ENCODE measurements at places on chromosomes 7 and 10.

DNA sequence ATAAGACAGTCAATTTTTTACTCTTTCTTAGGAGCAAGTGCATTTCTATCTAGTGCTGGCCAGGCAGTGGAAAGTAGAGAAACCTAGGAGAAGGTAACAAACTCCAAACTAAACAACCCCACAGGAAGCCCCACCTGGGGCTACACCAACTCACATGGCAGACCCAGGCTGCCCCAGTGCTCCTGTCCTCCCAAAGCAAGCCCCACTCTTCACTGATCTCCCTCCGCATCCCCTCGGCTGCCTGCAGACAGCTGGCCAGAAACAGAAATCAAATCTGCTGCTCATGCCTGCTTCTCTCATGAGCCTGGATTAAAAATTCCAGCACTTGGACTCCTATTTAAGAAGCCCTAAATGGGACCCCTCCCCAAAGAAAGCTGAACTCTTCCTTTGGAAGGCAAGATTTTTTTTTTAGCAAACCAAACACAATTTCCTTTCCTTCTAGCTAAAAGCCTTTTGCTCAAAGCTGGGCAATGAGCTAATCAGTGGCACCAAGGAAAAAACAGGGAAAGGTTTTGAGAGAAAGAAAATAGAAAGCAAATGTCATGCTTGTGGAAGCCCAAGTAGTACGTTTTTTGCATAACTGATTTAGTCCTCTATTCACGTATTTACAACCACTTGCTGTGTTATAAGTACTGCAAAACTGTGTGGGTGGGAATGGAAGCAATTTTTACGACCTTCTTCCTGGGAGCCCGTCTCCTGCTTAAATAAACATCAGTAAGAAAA is 10.8 kb downstream of the PDE1C start:
- no peak for DNase-seq

DNA sequence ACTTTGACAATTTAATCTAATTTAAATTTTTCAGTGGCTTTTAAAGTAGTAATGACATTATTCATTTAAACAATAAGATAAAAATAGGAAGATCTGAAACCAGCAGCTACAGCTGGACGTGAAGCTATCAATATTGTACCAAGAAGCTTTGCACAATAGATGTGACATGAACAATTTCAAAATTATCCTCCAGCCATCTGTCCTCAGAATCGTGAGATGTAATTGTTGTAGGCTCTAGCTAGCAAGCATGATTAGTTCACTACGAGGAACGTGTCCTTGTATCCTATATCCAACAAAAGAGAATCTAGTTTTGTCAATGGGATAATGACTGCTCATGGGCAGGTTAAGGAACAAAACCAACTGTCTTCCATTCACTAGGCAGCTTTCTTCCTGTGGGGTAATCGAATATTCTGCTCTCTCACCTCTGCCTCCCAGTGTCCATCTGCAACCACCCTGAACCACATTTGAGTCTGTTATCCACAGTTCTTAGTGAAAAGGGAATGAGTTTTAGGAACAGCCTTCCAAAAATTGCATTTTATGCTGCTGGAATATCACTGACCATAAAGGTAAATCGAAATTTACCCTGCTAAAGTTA is 247.3 kb downstream of the PARD3 start:
- DNase-seq: no peak

- no peak for DNase-seq
Observed at GRCh38 chr7:46291601-46292150, 370.6 kb upstream of the IGFBP3 start.

DNA sequence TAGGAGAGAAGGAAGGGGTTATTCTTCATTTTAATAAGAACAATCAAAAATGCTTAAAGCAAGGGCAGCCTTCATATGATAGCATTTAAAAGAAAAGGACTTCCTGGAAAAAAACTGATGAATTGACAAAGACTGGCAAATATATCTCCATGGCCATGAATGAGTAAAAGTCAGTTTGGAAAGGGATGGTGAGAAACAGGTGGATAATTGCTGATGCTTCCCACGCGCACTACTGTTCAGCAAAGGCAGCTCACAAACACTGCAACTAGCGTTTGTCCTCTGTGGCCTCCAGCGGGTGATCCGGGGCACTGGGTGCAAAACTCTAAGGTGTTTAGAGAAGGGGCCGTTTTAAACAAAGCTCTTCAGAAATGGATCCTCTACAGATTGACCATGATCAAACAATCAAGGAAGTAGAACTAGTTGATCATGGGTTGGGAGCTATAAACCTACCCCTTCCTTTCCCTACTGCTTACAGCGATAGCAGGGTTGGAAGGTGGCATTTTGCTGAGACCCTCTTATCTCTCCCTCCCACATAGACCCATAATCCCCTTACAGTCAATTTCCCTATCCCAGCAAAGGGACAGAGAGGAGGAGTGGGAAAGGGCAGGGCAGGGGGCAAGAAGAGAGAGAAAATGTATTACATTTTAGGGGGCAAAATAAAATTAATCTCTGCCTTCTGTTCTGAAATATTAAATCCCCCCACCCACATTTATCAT is 53.8 kb downstream of the SMURF1 start:
- no peak for DNase-seq

DNA sequence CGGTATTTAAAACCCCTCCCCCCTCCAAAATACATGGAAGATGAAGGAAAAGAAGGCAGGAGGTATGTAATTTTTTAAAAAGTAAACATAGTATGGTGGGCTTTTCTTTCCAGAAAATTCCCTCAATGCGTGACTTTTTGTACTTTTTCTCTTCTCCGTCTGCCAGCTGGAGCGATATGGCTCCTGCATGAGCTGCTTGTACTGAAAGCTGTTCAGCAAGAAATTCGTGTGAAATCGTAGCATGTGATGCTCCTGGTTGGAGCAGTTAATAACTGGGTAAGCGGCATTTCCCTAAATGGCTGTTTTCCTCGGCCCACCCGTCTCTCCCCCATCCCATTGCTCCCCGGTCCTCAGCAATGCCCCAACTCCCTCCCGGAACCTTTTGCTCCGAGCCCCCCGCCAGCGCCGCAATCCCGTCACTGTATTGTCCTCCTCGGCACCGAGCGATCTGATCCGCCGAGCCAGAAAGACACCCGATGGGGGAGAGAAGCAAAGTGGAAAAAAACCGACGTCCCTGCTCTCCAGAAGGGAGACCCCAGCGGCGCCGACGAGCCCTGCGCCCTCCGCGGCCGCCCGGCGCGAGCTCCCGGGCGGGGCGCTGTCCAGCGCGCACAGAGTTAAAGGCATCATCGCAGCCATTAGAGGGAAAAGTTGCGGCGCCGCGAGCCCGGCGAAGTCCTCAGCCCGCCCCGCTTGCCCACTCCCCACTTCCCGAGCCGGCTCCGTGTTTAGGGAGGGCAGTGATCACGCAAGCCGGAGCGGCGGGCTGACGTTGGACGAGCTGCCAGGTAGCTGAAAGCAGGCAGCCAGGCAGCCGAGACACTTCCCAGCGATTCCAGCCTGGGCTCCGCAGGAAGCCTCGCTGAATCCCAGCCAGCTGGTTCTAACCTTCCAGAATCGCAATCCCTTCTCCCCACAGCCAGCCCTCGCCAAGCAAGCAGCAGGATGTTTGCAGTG is at the start of gene VSTM2A:
Gene VSTM2A (plus strand): TSS at position 707 of the 957 bp plus-strand sequence. CDS start 356 bp downstream, outside the sequence.
- DNase-seq: no peak

DNA sequence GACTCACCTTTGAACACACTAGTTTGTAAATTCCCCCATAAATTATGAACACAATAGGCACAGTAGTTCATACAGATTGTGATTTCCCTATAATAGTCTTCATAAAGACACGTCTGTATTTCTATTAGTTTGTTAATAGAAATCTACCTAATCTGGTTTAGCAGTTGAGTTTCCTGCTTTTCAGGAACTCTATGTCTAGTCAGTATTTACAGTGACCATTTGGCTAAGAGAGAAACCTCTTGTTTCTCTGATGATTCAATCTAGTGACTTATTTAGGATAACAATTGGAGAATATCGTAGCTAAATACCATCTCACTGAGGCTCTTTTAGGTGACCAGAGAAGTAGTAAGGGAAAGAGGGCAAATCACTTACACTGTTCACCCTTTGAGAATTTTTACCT is 5.9 kb upstream of the HERPUD2 start:
- no peak for DNase-seq

DNA sequence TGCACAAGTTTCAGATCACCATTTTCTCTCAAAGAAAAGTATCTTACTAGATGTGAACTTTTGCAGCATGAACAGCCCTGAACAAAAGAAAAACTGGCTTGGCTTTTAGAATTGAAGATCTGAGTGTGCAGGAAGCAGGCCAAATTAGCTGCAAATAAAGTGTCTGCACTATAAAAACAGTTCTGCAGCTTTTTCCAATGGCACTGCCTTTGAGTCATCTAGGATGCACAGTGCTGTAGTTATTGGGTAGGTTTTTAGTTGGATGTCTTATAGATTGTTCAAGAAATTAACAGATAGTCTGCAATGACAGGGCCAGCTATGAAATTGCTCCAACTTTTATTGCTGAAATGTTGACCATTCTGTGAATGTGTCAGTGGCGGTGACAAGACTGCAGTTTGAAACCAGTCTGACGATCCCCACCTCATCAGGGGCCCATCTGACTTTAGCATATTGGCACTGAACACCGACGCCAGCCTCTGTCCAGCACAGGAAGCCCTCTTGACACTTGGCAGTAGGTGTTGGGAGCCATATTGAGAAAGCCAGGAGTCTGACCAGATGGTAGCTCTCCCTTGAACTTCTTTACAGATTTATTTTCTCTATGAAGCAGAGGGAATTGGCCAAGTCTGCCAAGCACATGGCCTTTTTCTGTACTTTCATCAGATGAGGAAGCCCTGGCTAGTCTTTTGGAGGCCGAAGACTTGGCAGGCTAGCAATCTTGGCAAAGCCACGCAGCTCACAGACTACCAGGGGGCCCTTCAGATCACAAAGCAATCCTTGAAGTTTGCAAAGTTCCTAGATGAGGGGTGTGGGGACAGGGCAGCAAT is 490.6 kb downstream of the NEBL start:
- no peak for DNase-seq

- no peak for DNase-seq
Observed at GRCh38 chr7:95976369-95977060, 204.2 kb downstream of the DYNC1I1 start.

DNA sequence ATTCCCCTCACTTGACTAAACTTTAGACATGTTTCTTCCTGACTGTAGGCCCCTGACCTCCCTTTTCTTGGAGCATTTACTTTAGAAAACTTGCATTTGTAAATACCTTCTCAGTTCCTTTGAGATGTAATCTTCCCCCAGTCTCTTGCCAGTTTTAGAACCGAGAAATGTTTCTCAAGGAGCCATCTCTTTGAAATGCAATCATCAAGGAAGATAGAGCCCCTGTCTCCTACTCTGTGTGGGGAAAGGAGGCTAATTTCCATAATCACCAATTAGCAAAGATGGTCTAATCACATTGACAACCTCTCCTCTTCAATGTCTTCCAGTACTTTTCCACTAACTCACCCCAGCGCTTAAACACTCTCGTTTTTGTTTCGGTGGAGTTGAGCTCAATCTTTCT is 70.0 kb upstream of the SMIM30 start:
- no peak for DNase-seq

DNA sequence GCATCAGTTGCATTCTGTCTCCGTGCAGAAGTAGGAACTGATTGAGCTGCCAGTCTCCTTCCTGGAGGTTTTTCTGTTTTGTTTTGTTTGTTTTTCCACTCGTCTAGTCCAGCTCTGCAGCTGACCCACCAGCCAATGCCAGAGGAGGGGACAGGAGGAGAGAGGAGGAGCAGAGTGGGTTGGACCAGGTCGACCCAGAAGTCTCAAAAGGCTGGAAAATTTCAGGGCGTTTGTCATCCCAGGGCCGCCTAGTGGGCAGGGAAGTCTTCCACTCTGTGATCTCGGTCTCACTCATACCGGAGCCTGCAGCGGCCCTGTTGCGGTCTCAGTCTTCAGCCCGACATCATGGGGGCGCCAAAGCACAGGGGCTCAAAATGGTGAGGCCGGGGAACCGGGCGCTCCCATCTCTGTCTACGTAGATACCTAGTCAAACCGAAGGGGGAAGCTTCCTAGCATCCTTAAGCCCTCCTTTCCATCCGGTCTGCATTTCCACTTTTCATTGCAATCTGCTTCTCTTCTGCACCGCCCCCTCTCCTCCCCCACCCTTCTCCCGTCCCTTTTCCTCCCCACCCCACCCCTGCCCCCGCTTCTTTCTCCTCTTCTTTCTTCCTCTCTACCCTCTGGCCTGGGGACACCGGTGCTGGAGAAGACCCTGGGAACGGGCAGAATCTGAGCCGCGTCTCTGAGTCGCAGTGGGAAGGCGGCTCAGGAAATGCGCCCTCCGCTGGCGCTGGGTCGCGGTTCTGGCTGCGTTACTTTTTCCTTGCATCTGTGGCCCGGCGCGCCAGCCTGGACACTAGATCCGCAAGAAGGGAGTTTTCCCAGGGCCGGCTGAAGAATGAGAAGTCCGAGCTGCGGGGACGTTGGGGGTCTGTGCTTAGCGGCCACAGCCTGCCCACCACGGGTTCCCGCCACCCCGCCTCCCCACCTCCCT is 16.2 kb upstream of the PAX2 start:
- no peak for DNase-seq

- DNase-seq: no peak
Observed at GRCh38 chr7:128858380-128859231, 4.0 kb upstream of the ATP6V1F start.

GRCh38 chr7:122858320-122858719 is 27.9 kb downstream of the CADPS2 start:
- no peak for DNase-seq

DNA sequence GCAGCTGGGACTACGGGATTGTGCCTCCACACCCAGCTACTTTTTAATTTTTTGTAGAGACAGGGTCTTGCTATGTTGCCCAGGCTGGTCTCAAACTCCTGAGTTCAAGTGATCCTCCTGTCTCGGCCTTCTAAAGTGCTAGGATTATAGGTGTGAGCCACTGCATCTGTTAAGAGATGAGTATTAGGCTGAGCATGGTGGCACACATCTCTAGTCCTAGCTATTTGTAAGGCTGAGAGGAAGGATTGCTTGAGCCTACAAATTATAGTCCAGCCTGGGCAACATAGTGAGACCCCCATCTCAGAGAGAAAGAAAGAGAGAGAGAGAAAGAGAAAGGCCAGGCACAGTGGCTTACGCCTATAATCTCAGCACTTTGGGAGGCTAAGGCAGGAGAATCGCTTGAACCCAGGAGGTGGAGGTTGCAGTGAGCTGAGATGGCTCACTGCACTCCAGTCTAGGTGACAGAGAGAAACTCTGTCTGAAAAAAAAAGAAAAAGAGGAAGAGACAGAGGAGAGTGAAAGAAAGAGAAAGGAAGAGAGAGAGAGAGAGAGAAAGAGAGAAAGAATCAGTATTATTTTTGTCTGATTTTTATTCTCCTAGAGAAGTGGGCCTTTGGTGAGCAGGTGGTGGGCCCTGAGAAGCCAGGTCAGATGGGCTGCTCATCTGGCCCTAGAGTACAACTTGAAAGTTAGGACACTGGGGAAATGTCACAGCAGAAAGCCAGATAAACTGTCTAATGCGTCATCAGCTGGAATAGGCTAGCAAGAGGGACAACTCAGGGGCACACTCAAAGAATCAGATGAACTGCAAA is 58.2 kb upstream of the ZRANB1 start:
- no peak for DNase-seq
